Left lung (tissue), 14 donors: ENCODE measurements at places on chromosomes 4 and X. TPM values are rescaled to one million over a fixed set of nuclear protein-coding genes. Genes with fewer than 3 reads are reported as not detected.

- peak; percentile 61 for DNase-seq
Measured at GRCh38 chr4:112910109-112910736, 139.2 kb upstream of the ANK2 start.

DNA sequence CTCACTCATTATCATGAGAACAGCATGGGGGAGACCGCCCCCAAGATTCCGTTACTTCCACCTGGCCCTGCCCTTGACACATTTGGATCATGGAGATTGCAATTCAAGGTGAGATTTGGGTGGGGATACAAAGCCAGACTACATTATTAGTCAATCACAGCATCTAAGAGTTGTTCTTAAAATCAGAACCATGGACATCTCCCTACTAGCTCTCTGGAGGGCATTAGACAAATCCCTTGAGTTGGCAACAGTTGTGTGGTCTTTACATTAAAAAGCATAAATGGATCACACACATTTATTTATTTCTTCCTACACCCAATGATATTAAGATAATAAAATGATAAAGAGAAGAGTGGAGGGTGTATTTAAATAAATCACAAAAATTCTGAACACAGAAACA lies 262.8 kb upstream of the VCX start:
- no peak for DNase-seq

- DNase-seq = no peak
Measured at GRCh38 chr4:26055855-26056254, 141.8 kb downstream of the SMIM20 start.

DNA sequence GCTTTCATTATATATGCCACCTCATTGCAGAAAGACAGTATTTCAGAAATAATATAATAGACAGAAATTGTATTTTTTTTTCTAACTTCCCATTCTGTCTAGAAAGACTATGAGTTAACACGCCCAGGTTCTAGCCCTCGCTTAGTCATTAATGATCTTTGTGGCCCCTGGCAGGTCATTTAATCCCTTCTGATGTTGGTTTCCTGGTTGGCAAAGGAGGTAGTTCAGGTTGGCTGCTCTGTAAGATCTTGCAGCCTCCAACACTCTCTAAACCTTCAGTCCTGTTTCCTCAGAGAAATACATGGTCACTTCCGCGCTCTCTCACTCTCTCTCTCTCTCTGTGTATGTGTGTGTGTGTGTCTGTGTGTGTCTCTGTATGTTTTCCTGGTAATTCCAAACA lies 156.3 kb upstream of the NOCT start:
- no peak for DNase-seq

DNA sequence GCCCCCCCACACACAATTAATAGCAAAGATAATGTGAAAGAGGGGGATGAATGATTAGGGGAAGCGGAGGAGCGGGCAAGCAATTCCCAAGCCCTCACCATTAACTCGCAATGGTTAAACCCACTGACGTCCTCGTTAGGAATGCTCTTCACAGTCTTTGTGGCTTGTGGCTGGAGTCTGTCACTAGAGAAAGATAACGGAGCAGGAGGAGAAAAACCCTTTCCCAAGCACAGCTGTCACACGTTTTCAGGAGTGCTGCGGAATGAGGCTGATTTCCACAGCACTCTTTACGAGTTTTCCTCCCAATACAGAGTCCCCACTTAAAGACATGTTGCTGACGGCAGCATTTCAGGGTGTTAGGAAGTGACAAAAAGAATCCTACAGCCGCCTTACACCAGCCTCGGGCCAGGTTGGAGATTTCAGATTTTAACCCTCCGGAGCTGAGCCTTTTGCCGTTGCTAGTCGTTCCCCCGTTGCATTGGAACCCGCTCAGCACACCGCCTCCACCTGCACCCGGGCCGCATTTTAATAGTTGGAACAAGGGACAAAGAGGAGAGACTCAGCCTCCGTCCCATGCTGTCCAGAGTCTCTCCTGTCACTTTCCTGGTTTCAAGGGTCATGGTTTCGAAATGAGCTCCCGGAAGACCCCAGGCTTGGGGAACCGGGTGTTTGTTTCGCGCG lies 92.2 kb downstream of the GEMIN8 start:
- DNase-seq = no peak

DNA sequence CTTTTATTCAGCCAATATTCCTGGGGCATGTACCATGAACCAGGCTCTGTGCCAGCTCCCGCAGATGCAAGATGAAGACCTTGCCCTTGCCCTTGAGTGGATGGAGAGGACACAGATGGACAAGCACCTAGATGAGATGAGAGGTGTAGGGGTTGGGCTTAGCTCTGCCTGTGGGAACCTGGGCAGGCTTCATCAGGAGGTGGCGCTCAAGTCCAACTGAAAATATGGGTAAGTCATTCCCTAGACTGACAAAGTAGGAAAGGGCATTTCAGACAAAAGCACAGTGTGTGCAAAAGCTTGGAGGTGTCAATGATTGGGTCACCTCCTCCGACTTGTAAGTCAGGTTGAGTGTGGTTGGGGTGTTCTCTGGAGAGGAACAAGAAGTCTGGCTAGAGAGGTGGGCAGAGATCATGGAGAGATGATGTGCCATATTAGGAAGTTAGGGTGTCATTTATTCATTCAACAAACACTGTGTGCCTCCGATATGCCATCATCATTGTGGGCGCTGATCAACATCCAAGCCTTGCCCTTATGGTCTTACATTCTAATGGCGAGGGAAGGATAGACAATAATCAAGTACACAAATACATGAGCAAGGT lies 64.6 kb downstream of the ANAPC4 start:
- DNase-seq = no peak

DNA sequence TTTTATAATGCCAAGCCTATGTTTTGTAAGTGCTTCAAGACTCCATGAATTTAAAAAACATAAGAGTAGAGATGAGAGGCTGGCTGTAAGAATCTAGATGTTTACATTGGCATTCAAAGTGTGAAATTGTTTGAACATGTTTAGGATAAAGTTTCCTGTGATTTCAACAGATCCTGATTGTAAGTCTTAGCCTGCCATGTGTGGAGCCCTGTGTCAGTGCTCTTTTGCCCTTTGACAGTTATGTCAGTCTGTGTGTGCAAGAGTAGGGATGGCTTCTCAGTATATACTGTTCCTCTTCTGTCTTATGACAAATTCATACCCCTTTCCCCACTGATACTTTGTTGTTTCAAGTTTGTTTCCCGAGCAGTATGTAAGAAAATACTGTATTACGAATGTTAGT lies 68.2 kb downstream of the USP9X start:
- no peak for DNase-seq

DNA sequence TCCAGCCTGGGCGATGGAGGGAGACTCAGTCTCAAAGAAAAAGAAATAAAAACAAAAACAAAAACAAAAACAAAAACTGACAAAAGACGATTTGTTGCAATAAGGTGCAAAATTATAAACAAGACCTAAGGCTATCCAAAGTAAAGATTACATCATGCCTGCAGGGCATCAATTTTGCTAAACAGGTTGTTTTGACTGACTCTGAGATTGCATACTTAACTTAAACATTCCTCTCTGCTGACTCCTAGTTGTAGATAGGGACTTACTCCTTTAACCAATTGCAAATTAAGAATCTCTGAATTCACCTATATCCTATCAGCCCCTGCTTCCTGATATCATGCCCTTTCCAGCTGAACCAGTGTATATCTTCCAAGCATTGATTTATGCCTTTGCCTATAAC lies 2687.3 kb downstream of the PCDH7 start:
- DNase-seq = no peak

EIF2S3 gene
- polyA plus RNA-seq = 210 TPM

EIF4E gene
- 101 TPM for polyA plus RNA-seq

STPG2 gene
- polyA plus RNA-seq = 0.13 TPM

TMEM33 gene
- 31.6 TPM for polyA plus RNA-seq

CRLF2 gene
- polyA plus RNA-seq = 0.08 TPM
